ENCODE measurements at places on chromosomes 2 and 18.

- DNase-seq = no peak
Measured at GRCh38 chr2:176944998-176945397, 267.6 kb upstream of the HNRNPA3 start.

- DNase-seq = no peak
Measured at GRCh38 chr2:119293254-119293653, 69.6 kb downstream of the STEAP3 start.

DNA sequence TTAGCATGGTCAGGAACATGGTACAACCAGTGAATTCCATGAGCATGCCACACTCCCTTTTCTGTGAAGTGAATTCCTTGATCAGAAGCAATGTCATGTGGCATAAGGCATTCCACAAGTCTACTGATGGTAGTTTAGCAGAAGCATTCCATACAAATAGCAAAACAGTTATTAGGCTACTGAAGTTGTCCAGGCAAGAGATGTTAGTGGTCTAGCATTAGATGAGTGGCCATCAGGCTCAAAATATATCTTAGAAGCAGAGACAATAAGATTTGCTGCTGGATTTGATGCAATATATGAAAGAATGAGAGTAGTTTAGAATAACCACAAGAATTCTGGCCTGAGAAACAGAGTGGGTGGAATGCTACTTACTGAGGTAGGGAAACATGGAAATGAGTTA lies 355.3 kb upstream of the NRXN1 start:
- no peak for DNase-seq

DNA sequence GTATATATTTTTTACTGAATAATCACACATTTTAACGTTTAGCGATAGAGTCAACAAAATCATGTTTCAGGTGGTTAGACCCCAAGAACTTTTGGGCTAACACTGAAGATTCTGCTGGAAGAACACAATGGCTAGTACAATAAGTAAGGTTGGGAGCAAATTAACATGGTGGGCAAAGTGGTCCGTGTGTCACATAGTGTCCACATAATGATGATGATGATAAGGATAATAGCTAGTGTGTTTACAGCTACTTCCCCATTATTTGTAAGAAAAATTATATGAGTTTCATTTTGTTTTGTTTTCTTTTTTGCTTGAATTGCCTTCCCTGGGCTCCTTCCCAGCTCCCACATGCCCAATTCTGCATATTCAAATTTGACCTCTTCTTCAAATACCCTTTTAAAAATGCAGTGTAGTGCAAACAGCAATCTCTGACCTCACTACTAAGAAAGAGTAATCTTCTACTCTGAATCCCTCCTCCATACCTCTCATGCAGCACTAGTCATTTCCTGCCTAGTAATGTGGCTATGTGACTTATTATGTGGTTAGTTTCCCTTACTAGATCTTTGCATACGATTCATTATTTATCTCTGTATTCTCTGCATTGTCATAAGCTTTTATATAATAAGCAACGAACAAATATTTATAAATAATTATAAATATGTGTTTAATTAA lies 16.9 kb upstream of the VPS54 start:
- DNase-seq = no peak

GRCh38 chr18:36711813-36712444 lies 116.9 kb downstream of the TPGS2 start:
- no peak for DNase-seq

GRCh38 chr2:72205504-72205881 lies 57.8 kb upstream of the CYP26B1 start:
- DNase-seq = no peak

DNA sequence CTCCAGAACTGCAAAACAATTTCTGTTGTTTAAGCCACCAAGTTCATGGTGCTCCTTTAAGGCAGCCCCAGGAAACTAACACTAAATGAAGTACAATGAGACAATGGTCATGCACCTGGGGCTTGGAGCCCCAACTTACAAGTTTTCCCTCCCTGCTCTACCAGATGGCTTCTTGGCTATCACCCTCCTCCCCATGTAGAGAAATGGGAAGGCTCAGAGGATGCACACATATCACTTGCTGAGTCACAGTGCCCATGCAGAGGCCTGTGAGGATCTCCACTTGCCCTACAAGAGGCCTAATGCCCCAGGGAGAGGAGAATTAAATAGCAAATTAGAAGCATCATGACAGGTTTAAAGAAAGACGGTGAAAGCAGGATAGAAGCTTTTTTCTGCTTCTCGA lies 270.9 kb downstream of the TTC32 start:
- no peak for DNase-seq

DNA sequence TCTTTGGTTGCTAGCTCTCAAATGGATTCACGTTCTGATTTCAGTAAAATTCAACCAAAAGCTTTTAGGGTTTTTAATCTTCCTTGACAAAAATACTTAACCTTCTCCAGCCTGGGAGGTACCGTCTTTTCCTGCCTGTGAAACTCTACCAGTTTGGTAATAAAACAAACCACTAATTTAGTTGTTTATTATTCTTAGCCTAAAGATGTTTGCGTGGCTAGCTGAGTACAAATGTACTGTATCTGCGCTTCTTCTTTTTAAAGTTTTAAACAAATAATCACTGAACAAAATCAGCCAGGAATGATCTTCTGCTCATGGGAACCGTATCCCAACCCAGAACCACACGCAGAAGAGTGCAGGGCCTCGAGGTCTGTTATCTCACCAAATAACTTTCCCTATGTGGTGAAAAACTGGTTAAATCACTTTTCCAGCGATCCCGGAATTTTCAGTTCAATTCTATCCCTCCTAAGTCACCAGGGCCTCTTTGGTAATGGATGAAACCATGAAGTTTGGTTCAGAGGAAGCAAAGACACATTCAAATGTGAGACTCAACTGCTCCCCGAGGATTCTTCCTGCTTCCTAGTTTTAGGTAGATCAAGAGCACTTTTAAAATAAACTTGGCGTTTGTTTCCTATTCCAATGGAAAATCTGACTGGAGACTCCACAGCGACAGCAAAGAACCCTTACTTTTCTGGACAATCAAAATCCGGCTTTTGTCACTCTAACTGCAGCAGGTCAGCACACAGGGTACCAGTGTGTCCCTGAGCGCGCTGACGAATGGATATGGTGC lies 36.1 kb downstream of the BCL2 start:
- no peak for DNase-seq

DNA sequence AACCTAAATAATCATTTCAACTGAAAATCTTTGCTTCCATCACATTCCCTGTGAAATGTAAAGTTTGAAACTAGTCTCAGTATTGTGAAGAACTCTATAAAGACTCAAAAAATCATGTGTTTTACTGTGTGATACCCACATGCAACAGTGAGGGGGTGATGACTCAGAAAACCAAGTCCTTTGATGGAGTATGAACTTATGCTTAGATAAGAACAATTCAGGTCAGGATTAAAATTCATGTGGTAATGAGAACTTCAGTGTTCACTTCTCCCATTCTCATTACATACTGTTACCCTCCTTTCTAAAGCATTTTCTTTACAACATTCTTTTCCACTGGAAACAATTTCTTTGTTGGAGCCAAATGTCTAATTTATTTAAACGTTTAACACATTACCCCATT lies 360.2 kb downstream of the FSIP2 start:
- no peak for DNase-seq

DNA sequence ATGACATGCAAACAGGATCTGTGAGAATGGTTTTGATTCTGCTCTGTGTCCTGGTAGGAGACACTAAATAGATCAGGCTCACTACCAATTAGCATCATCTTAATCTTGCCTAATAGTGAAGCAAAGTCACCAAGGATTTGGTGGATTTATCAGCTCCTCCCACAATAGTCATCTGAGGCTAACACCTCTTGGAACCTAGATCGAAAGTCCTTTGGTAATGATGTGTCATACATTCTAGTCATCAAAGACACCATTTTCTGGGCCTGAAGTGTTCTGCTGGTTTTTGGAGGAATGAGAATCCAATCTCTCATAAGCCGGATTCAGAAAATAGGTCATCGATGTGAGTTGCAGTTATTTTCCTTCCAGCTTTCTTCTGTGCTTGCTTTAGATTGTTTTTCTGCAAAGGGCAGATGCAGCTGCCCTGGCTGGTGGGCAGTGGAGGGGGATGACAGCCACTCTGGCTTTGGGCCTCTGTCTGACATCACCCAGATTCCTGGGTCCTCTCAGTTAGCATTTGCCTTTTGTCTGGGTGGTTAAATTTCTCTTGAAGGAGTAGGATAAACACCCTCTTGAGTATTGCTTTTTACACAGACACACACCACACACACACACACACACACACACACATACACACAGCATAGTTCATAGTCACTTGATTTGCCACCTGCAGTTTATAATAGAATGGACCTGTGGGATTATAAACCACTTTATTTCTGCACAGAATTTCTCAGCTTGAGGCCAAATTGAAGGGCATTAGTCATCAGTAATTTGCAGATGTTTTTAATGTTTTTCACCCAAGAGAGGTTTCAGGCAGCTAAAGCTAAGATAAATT lies at the start of gene MYO3B:
MYO3B (plus strand) TSS at position 198 of the 832 bp plus-strand sequence; CDS start at position 339, 141 bp downstream.
- no peak for DNase-seq

DNA sequence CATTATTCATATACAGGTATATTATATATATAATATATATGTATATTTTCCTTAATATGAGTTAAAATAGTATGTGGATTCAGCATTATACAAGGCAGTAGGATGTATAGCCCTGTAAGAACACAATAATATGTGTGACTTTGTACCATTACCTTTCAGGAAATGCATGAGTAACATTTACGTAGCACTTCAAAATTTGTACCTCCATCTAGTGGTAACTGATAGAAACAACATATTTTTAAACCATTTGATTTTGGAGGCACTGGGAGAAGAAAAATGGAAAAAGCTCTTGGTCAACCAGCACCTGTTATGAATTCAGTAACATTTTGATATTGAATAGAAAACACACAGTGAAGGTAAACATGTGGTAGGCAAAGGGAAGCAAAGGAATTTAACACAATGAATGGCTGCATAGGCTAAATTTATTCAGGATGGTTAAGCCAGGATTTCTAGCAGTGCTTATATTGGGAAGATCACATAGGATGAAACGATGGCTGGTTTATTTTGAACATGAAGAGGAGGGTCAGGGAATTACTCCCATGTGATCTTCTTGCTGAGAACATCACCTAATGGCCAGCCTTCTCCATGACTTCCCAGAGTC lies 565.5 kb downstream of the CCDC85A start:
- DNase-seq = no peak

GRCh38 chr2:170161516-170162270 lies 16.3 kb upstream of the MYO3B start:
- DNase-seq = no peak

- DNase-seq = no peak
Measured at GRCh38 chr2:239666855-239667376, 266.1 kb upstream of the HDAC4 start.

DNA sequence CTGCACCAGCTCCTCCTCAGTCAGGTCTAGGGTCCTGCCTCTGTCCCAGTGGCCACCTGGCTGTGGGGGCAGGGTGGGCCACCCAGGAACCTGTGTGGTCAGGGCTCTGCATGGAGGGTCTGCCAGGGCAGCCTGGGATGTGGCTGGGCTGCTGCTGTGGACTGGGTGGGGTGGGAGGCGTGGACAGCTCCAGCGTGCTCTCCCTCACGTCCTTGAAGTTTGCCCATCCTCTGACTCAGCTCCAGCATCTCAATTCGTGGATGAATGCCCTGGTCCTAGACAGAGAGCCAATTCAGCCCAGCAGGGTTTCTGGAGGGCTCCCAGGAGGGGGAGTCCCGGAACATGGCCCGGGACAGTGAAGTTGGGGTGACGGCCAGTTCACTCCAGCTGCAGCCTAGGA lies 64.3 kb upstream of the EPAS1 start:
- no peak for DNase-seq

- DNase-seq = no peak
Measured at GRCh38 chr2:163990541-163990940, 254.7 kb upstream of the FIGN start.

DNA sequence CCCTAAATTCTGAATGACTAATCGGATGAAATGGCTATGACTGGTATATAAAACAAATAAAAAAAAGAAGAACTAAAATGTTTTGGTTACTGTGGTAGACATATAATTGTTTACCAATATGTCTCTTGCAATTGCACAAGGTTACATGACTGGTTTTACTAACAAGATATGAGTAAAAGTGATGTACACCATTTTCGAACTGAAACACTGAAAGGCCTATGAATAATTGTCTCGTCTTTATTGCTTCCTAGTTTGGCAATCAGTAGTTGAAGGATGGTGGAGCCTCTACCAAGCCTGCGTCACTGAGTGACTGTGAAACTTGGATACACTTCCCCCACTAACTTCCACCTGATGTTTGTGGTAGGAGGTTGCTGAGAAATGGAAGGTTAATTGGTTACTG lies 16.5 kb downstream of the CDH19 start:
- DNase-seq = no peak

DNA sequence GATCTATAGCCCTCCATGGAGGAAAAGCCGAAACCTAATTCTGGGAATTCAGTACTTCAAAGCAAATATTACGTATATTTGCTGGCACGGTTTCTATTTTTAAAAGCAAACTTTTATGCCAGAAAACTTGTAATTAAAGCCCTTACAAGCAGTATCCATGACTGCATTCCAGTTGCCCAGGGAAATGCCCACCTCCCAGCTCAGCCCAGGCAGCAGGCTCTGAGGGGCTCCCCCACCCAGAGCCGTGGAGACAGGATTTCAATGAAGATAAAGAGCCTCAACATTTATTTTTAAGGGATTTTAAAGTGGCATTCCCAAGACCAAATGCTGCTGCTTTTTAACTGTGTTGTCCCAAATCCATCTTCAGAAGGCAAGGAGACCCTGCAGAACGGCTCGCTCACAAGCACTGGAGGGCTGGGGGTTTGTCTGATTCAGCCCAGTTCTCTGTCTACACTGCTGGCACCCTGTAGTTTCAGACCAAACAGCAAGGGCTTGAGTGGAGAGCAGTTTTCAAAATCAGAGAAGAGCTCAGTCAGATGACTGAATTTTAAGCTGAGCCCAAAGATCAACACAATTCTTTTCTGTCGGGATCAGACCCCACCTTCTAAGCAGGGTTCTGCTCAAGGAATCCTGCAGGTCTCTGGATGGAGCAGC lies 105.1 kb downstream of the KCNF1 start:
- no peak for DNase-seq

GRCh38 chr2:219440388-219441256 lies 6.0 kb downstream of the SPEG start:
- no peak for DNase-seq

DNA sequence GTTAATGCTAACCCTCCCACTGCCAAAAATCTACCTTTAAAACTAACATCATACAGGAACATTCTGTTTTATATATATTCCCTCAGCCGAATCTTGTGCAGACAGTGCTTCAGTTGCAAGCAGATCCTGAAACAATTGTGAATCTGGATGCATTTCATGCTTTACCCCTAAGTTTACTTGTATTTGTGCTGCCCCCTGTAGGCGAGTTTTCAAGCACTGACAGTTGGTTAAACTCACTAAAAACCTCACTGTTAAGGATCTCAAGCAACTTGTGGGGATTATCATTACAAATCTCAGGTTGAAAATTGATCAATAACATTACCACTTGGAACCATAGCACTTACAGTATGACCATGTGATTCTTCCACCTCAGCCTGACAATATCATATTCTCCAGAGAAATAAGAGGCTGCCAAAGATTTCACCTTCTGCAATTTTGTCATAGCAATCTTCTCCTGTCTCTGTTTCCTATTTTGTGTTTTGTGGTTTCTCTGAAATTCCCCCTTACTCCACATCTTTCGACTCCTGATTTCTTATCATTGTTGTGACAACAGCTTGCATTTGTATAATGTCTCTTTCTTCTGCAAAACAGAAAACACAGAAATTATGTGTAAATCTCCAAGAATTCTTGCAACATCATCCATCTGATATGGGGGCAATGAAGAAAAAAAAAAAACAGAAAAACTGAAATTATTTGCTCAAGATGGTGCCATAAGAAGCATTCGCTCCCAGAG lies 354.6 kb upstream of the SETBP1 start:
- DNase-seq = no peak

- DNase-seq = no peak
Measured at GRCh38 chr2:62529758-62530157, 23.8 kb upstream of the TMEM17 start.

GRCh38 chr18:47868744-47869143 lies 61.7 kb downstream of the SMAD2 start:
- no peak for DNase-seq
